Stimulated activated CD4-positive, alpha-beta T cell treated with anti-CD3 and anti-CD28 coated beads, Interleukin-2, amount 100 ng/mL, for 4 hours (primary cell): ENCODE measurements at places on chromosomes 1 and 21.

- DNase-seq: no peak
These were observed 39.3 kb downstream of the NFIA start for GRCh38 chr1:61121631-61122030.

DNA sequence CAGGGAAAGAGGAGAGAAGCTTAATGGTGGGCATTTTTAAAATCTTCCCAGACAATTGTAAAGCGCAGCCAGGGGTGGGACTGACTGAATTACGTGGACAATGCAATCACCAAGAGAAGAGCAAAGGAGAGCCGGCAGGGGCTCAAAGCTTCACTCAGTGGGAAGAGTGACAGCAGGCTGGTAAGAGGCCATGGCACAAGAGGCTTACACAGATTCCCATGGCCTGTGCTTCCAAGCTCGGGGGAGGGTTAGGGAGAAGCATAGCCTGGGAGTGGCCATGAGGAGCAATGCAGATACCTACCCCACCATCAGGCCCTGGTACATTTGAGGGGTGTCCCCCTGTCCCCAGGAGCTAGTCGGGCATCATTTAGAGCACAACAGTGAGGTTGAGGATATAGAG lies 27.1 kb upstream of the SEC16B start:
- no peak for DNase-seq

- no peak for DNase-seq
These were observed 135.4 kb downstream of the LMO4 start for GRCh38 chr1:87464022-87464490.

GRCh38 chr1:66266756-66267155 lies 267.2 kb upstream of the SGIP1 start:
- no peak for DNase-seq

DNA sequence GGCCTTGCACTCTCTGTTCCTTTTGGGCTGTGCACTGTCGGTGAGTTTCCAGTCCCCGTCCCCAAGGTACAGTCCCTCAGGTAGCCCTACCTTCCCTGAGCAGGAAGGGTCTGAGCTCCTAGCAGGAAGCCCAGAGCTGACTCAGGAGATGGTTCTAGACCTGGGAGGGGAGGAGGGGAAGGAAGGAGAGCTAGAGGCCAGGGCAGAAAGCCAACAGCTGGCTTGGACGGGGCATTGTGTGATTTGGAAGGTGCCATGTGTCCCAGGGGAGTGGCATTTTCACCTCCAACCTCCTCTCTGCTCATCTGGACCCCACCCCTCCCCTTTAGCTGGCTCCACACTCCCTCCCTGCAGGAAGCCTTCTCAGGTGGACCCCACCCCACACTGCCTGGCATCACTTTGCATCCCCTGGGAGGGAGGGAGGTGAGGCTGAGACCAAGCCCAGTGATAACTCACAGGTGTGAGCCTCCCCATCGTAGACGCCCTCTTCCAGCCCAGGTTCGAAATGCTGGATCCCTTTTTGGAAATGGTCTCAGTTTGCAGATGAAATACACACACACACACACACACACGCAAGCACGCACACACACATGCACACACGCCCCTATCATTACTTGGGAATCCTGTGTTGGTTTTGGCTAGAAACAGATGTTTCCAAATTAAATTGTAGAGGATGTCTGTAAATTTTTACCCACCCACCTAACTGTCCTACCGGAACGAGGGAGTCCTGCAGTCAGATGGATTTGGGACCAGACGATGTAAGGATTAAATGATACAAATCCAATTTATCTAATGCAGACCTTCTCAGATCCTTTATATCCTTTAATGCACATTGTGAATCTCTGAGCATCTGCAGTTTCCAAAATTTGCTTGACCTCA lies 19.7 kb upstream of the IFNLR1 start:
- no peak for DNase-seq

- DNase-seq: no peak
These were observed 2.5 kb upstream of the ERO1B start for GRCh38 chr1:236284291-236284721.

DNA sequence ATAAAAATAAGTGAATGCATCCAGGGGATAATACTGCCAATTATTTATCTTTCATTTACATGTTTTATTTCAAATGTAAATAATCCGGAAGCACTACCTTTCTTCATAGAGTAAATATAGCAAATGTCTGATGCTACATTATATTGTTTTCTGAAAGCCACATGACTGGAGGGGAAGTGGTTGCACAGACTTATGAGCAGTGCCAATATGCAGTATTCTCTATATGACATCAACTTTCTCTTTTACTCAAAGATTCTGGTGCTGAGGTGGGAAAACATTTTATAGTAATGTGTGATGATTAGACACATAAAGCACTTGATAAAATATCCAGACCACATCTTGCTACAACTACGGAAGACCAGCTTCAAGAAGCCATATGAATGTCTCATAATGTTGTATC lies 314.7 kb downstream of the NEGR1 start:
- DNase-seq: no peak

DNA sequence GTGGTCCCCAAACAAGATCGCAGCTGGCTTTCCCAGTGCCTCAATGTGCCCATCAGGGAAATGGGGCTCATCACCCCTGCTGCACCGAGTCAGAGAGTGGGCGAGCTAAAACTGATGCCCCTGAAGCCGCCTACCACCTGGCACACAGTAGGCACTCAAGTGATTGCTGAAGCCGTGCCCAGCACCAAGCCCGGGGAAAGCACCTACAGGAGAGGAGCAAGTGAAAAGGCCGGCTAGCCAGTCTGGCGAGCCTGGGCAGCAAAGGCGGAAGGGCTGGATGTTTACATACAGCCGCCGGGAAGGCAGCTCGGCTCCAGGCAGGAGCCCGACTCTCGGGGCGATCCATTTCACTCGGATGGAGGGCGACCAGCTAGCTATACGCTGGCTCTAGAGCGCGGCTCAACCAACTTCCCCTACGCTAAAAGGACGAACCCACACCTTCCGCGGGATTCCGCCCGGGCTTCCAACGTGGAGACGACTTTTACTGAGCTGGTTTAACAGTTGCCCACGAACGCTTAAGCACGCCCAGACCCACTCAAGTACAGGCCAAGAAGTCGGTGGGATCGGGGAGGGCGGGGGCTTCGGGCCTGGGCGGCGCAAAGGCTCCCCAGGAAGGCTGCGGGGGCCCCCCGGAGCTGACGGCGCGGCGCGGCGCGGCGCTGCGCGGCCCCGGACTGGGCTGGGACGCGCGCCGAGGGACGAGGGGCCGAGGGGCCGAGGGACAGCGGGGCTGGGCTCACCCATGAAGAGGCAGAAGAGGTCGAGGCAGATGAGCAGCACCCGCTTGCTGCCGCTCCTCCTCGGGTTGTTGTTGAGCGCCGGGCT lies 1.0 kb downstream of the PLPP3 start:
- DNase-seq: no peak

DNA sequence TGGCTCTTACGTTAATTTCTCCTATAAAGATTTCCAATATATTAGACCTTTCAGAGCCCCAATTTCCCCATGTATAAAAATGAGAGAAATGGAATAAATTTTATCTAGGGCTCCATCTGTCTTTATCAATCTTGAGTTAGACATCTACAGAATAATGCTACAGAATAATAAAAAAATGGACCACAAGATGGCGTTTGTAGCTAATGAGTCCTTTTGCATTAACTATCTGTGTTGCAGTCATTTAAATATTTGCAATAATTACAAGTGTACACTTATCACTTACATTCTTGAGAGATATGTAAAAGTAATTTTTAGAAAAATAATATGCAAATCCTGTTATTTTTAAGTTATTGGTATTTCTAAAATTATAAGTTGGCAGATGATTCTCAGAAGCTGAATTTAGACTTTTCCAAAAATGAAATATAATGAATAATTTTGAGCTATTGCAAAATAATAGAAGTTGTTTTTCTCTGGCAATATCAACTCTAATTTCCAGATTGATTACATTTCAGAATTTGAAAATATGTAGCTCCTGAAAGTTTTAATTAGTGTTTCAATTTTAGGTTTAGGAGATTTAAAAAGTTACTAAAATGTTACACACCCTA lies 87.7 kb downstream of the SNX7 start:
- no peak for DNase-seq

DNA sequence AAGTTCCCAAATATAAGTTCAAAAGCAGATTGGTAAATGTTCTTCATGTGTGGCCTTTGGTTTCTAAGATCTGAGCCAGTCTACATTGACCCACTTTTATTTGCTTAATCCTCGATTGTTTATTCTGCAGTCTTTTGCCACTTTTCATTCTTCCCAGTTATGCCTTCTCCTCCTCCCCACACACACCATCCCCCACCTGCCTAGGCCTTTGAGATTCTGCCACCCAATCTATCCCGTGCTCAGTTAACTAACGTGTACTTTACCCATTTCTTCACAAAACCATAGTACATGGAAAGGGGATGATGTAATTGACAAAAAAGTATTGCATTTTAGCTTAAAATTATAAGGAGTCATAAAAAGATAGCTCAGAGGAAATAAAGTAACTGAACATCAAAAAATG lies 3.7 kb downstream of the CFH start:
- no peak for DNase-seq

DNA sequence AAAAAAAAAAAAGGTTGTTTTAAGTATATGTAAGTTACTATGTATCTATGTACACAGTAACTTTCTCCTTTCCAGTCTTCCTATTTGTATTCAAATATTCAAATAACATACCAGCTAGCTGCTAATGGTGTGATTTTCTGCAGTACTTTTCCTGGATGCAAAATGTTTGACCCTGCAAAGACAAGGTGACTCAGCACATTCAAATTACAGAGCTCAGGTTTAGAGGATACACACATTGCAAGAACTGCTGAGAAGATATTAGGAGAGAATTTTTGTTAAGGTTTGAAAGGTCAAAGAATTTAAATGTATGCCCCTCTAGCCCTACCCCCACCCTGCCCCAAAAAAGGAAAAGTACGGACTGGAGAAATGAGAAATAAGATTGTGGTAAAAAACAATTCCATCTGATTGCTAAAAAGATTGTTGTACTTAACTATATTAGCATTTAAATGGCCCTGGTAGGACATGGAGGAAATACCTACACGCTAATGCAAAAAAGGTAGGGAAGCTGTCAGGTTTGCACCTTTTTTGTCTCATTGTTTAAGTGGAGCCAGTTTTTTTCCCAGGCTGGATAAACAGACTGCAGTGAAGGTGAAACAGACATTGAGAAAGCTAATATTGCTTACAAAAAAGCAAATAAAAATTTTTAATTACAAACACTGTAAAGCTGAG lies 45.6 kb downstream of the ZNF281 start:
- DNase-seq: no peak

- no peak for DNase-seq
These were observed 38.1 kb downstream of the RCSD1 start for GRCh38 chr1:167668108-167668507.

GRCh38 chr1:153608742-153609584 lies 4.0 kb downstream of the S100A16 start:
- no peak for DNase-seq

DNA sequence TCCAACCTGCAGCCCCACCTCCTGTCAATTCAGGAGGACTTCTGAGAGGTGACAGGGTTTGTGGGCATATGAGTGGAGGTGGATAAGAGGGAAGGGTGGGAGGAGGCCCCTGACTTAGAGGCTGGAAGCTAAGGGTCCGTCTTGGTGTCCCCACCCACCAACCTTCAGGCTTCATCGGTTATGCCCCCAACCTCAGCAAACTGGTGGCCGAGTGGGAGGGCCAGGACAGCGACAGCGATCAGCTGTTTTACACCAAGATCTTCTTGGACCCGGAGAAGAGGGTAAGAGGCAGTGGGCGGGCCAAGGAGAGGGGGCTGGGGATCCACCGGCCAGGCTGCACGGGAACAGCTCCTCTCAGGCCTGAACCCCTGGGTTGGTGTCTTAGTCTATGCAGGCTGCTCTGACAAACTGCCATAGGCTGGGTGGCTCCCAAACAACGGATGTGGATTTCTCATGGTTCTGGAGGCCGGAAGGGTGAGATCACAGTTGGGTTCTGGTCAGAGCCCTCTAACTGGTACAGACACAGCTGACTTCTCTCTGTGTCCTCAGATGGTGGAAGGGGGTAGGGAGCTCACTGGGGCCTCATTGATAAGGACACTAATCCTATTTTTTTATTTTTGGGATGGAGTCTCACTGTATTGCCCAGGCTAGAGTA lies 18.1 kb downstream of the PLOD1 start:
- DNase-seq: no peak

DNA sequence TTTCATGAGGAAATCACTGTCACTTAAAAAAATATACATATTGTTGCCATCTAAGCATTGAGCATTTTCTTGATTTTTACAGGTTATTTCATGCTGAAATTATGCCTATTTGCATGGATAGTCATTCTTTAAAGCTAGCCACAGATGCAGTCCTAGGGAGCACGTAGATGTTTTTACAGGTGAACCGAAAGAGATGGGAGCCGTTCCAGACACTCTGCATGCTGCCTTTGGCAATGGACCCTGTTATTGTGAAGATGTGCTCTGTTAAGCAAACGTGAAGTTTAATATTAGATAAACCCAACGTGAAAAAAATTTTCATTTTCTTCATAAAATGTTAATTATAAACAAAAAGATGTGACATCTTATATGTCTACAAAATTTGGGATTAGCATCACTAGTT lies 7.1 kb downstream of the PROX1 start:
- DNase-seq: no peak

- no peak for DNase-seq
These were observed 62.8 kb downstream of the MAGI3 start for GRCh38 chr1:113452921-113453770.

- DNase-seq: no peak
These were observed 87.9 kb downstream of the RPS6KC1 start for GRCh38 chr1:213138892-213139291.

- DNase-seq: no peak
These were observed 29.1 kb downstream of the RIPK4 start for GRCh38 chr21:41737651-41738324.

GRCh38 chr1:9038881-9039760 lies 12.9 kb upstream of the SLC2A7 start:
- no peak for DNase-seq

- DNase-seq: no peak
These were observed 22.0 kb downstream of the GNAI3 start for GRCh38 chr1:109570414-109570813.

DNA sequence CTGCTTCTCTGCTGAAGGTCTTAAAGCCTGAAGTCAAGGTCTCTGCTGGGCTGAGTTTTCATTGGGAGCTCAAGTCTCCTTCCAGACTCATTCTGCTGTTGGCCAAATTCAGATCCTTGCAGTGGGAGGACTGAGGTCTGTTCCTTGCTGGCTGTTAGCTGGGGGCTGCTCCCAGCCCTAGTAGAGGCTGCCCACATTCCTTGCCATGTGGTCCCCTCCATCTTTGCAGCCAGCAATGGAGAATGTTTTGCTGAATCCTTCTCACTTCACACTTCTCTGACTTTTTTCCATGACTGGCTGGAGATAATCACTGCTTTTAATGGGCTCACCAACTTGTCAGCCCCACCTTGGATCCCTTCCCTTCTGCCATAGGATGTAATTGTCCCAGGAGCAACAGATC lies 33.2 kb downstream of the UBASH3A start:
- DNase-seq: no peak

GRCh38 chr1:180192172-180192571 lies 37.5 kb downstream of the QSOX1 start:
- no peak for DNase-seq

- DNase-seq: no peak
These were observed 35.5 kb upstream of the PARP1 start for GRCh38 chr1:226443439-226443838.
